GM12864 (cell line): ENCODE measurements at places on chromosomes 2 and 18.
A peak's percentile ranks its signal among the peaks of the same experiment; 100 is the strongest.

DNA sequence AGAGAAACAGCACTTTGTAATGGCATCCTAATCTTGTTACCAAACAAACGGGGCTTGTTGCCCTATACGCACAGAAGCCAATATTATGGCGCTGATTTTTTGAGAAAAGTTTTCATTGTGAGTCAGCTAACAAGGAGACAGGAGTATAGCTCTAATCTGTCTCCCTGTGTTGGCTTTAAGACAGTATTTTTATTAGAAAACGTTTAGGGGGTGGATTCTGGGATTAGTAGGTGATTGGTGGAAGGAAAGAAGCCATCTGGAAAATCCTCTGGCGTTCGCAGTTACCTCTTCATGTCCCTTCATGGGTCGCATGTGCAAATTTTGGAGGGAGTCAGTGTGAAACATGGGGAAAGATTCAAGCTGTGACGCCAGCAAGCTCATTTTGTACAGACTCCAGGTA, 698 bp upstream of the TMEM237 start:
- DNase-seq: no peak

DNA sequence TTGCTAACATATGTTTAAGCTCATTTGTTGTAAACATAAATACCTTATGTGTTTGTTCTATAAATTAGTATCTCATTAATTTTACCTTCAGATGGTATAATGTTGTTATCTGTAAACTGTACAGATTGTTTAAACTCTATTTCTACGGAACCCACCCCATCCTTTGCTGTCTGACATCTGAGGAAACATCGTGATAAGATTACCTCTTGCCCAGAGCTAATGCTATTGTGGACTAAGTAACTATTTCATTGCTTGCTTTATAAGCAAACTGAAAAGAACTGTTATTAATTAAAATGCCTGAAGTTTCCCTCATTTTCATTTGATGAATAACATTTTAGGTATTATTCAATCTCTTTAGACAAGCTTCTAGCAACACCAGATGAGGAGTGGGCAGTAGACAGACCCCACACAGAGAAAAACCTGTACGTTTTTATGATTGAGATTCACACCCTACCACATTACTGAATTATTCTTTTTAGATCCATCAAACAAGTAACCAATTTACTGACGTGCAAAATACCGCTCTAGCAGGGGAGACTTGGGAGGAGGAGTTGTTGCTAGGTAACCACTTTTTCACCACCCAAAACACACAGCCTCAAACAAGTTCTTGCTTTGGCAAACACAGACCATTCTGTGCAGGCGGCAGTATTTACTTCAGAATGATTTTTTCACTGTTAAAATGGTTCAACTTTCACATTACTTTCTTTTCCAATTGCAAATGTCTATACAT, 1.9 kb upstream of the SYT4 start:
- no peak for DNase-seq

DNA sequence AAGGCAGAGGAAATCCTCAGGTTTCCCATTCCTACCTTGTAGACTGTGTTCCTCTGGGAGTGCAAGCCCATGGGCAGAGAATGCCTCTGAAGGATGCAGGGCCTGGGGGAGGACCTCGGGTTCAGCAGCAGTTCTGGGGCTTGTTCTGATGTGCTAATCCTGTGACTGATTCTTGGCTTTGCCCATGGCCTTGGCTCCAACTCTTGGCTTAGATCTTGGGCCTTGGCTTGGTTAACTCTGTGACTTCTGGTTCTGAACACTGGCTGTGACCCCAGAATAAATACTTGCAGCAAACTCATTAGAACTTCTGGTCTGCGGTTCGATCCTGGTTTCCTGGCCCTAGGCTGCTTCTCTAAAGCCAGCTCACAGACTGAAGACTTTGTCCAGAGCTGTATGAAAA, 366.9 kb upstream of the ZEB2 start:
- no peak for DNase-seq

GRCh38 chr2:36530178-36530982, 67.6 kb downstream of the FEZ2 start:
- peak; percentile 15 for DNase-seq

- no peak for DNase-seq
Measured at GRCh38 chr2:42964439-42965083, 172.2 kb upstream of the HAAO start.

GRCh38 chr2:104944495-104944894, 90.6 kb downstream of the POU3F3 start:
- DNase-seq: no peak

GRCh38 chr2:231383416-231384108, 11.9 kb upstream of the B3GNT7 start:
- no peak for DNase-seq
